ENCODE measurements at places on chromosomes 16 and 17.

DNA sequence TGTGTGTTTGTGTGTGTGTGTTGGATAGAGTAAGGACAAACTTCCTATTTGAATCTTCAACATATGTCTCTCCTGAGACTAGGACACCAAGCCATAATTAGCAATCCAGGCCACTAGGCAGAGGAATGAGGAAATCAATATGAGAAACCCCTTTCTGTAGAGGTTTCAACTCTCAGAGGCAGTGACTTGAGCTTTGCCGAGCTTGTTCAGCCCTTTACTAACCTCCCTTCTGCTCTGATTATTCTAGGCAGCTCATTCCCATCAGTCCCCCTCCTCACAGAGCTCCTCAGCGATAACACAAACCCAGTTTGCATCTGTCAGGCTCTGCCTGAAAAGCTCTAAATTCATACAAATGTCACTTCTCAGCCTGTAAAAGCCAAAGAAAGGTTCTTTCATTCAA, 1030.3 kb downstream of the CDH8 start:
- no peak for DNase-seq

GRCh38 chr16:54324716-54325115, 38.1 kb upstream of the IRX3 start:
- DNase-seq = no peak

DNA sequence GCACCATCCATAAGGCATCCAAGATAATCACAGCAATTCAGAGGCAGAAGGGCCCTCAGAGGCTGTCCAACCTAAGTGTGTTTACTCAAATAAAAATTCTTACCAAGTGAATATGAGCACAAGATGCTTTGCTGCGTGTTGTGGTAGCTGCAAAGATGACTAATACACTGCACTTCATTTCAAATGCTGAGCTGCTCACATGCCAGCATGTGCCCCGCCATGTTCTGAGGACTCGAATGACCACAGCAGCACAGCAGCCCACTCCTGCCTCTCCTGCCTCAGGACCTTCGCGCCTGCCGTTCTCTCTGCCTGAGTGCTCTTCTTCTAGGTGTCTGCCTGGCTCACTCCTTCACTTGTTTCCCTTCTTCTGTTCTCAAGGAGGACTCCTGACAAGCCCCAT, 19.0 kb downstream of the PIK3R5 start:
- DNase-seq = no peak

GRCh38 chr16:75026892-75027391, 28.1 kb downstream of the ZNRF1 start:
- DNase-seq = no peak

DNA sequence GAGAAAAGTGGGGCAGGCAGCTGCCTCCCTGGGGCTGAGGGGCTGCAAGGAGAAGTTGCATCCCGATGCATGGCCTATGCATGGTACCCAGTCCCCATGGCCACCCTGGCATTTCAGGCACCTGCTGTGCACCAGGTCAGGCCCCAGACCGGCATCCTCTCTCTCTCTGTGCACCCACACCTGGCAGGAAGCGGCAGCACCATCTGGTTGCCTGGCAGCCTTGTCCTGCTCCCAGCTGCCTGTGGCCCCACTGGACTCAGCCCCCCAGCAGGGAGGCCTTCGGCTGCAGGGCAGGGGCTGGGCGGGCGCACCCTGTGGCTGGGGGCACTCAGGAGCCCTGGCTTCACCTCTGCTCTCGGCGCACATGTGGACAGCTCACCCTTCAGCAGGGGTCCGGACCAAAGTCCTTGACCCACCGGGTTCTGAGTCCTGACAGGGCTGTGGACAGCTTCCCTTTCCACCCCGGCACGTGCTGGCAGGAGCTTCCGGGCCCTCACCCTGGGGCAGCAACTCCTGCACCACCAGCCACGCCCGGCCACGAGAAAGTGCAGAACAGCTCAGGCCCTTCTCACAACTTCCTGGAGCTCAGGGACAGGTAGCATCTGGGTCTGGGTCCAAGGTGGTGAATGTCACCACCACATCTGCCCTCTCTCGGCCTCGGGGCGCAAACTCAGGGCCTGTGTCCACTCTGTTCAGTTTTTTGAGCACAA, 36.7 kb downstream of the CTU2 start:
- no peak for DNase-seq

GRCh38 chr17:71237903-71238538, 882.8 kb upstream of the SOX9 start:
- no peak for DNase-seq

DNA sequence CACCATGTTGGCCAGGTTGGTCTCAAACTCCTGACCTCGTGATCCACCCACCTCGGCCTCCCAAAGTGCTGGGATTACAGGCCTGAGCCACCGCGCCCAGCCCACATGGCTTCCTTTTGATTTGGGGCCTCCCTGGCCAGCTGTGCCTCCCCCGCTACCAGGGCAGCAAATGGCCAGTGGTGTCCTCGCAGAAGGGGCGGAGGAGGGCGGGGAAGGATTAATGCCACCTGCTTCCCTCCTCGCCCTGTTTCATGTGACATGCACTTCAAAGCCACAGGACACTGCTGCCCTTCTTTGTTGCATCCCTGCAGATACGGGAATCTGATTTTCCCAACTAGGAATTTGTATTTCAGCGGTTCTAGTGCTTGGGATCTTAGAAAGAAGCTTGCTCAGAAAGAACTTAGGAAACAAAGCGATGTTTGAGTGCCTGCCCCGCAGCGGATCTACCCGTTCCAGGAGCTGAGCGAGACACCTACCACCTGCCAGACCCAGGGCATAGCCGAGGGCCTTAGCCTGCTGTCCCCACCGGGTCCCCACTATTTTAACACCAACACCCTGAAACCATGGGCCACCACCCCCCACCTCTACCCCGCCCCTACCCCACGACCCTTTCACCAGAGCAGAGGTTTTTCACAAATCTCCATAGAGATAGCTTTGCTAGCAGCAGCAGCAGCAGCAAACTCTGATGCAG, 37.7 kb upstream of the CCDC182 start:
- DNase-seq = no peak
